ENCODE measurements at places on chromosomes 16 and 17.
A peak's percentile ranks its signal among the peaks of the same experiment; 100 is the strongest.

DNA sequence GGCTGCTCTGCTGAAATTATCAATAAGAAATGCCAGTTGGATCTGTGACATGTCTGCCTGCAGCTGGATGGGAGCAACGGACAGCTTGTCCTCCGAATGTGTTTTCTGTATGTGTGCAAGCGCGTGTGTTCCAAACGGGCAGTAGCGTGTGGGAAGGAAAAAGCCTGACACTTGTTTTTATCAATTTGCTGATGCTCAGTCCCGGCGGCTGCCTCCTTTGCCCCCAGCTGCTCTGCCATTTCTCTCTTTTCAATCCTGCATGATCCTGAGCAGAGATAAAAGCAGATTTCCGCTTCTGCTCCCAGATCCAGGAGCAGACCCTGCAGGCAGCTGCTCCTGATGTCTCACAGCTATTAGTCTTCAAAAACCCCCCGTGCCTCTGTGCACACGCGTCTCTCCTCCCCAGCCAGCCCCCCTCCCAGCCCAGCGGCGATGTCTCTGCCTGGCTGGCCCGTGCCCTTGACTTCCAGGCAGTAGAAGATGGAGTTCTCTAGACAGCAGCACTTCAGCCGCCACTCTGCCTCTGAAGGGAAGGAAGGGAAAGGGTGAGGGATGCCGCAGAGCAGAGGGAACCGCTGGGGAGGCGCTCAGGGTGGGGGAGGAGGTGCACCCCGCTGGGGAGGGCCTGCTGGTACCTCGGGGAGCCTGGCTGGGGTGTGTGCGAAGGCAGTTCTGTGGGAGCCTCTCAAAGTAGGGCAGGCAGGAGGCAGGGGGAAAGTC, 4.1 kb downstream of the PRCD start:
- DNase-seq, result no peak

GRCh38 chr17:66944351-66945146, 20.0 kb upstream of the CACNG4 start:
- no peak for DNase-seq

DNA sequence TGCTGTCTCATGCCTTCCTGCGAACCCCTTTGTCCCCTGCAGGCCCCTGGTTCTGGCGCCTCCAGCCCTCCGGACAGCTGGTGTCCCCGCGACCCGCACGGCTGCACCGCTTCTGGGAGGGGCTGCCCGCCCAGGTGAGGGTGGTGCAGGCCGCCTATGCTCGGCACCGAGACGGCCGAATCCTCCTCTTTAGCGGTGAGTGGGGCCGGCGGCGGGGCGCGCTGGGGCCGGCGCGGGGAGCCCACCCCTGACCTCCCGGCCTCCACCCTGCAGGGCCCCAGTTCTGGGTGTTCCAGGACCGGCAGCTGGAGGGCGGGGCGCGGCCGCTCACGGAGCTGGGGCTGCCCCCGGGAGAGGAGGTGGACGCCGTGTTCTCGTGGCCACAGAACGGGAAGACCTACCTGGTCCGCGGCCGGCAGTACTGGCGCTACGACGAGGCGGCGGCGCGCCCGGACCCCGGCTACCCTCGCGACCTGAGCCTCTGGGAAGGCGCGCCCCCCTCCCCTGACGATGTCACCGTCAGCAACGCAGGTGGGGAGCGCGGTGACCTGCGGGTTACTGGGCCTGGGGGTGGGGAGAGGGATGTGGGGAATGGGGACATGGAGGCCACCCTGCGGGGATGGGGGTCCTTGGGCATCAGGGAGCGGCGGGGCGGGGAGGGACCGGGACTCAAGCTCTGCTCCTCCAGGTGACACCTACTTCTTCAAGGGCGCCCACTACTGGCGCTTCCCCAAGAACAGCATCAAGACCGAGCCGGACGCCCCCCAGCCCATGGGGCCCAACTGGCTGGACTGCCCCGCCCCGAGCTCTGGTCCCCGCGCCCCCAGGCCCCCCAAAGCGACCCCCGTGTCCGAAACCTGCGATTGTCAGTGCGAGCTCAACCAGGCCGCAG, 7.1 kb upstream of the IL32 start:
- peak; percentile 41 for DNase-seq

DNA sequence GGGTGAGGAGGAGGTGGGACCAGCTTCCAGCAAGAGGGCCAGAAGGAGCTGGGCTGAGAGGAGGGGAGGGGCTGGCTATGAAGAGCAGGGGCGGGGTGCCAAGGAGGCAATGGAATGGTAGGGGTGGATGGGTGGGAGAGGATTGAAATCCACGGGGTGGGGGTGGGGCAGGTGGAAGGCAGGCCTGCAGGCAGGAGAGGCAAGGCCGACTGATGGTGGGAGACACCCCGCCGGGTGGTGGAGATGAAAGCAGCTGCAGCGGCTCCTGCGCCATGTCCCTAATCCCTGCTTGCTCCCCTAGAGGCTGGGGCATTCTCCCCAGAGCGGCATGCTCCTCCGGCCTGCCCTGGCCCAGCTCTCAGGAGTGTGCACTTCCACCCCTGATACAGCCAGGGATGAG, 27.8 kb upstream of the TAC4 start:
- DNase-seq, result no peak

GRCh38 chr16:88009563-88010342, 58.5 kb downstream of the BANP start:
- no peak for DNase-seq

DNA sequence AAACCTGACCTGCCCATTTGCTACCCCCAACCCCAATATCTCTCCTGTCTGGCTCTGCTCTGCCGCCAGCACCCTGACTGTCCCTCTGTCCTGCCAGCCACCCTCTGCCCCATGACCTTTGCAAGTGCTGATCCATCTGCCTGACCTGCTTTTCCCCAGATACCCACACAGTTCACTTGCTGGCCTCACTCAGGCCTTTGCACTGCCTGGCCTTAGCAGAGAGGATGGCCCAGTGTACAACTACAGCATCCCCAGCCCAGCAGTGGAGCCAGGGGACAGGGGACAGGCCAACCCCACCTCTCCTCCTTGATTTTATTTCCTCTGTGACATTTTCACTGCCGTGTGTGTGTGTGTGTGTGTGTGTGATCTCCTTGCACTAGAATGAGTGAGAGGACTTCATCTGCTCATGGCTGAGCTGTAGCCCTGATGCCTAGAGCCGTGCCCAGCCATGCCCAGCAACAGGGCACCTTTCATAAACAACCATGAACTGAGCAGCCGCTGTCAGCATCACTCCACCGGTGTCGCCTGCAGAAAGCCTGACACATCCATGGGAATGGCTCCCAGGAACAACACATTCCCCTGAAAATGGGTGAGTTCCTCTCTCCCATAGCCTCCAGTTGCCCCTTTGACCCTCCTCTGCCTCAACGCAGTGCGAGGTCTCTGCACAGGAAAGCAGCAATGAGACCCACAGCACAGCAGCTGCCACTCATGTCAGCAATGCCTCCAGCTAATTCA, 36.0 kb upstream of the RBFOX3 start:
- DNase-seq, result no peak

- DNase-seq, result no peak
These were observed 299.8 kb downstream of the CNTNAP4 start for GRCh38 chr16:76577003-76577402.

DNA sequence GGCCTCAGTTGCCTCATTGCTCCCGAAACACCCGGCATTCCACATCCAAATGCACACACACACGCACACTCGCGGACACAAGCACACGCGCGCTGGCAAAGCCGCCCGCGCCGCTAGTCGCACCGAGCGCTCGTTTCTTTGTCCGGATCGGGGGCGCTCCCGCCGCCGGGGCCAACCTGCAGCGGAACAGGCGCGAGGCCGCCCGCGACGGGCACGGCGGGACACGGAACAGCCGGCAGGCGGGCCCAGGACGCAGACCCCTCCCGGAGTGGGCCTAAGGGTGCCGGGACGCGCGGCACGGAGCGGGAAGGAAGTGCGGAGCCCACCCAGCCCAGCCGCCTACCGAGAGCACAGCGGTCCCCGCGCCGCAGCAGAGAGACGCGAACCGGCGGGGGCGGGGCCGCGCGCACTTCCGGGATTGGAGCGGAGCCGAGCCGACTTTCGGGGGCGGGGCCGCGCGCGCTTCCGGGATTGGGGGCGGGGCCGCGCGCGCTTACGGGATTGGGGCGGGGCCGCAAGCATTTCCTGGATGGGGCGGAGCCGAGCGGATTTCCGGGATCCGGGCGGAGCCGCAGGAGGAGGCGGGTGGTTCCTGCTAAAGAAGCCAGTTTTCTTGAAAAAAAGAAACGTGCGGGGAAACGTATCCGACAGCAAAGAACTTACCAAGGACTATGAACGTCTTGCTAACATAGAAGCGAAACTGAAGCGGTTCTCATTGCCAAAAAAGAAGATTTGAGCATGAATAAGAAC, at the start of gene CYBC1:
Gene CYBC1 (minus strand): TSS at position 396 of the 750 bp plus-strand sequence. CDS start 1,498 bp downstream, outside the sequence.
- DNase-seq, result peak; percentile 93

DNA sequence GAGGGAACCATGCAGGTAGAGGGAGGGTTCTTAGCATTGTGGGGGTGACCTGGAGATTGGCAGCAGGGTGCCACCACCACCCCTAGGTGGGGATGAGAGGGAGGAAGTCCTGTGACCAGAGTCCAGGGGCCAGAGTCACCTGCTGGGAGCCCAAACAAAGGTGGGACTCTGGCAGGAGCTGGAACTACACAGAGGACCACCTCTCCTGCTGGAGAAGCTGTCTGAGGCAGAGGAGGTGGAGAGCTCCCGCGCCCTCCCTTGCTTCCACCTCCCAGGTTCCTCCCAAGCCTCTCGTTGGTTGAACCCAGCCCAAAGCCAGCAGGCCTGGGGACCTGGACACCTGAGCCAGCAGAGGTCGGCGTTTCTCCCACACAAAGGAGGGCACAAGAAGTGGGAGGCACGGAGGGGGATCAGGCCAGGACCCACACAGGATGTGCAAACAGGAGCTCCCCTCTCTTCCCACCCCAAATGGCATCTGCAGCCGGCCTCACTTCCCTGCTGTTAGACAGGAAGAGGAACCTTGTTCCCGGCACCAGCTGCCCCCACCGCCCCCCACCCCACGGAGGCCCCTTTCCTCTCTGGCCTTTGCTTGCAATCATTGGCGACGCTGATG, 154.6 kb downstream of the SEC14L1 start:
- no peak for DNase-seq

- DNase-seq, result no peak
These were observed 48.4 kb downstream of the COX4I1 start for GRCh38 chr16:85847681-85848601.

- DNase-seq, result no peak
These were observed 1.9 kb downstream of the LYRM1 start for GRCh38 chr16:20902426-20902825.

- DNase-seq, result peak; percentile 37
These were observed 11.4 kb downstream of the SLC13A5 start for GRCh38 chr17:6701719-6702118.

GRCh38 chr16:31694461-31694860, 166.8 kb downstream of the AHSP start:
- DNase-seq, result no peak

DNA sequence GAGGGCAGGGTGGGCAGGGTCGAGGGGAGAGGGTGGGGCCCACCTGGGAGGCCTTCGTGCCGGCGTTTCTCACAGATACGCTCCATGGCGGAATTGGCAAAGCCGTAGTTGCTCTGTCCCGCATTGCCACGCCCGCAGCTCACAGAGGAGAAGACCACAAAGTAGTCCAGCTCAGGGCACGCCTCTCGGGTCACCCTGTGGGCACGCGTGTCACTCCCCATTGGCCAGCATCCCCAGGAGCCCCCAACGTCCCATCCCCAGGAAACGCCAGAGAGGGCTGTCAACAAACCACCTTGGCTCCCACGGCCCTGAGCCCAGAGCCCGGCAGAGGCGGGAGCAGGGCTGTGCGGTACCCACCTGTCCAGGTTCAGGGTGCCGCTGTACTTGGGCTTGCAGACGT, 16.1 kb downstream of the FASN start:
- DNase-seq, result no peak

GRCh38 chr16:52773026-52773425, 226.1 kb upstream of the TOX3 start:
- no peak for DNase-seq

DNA sequence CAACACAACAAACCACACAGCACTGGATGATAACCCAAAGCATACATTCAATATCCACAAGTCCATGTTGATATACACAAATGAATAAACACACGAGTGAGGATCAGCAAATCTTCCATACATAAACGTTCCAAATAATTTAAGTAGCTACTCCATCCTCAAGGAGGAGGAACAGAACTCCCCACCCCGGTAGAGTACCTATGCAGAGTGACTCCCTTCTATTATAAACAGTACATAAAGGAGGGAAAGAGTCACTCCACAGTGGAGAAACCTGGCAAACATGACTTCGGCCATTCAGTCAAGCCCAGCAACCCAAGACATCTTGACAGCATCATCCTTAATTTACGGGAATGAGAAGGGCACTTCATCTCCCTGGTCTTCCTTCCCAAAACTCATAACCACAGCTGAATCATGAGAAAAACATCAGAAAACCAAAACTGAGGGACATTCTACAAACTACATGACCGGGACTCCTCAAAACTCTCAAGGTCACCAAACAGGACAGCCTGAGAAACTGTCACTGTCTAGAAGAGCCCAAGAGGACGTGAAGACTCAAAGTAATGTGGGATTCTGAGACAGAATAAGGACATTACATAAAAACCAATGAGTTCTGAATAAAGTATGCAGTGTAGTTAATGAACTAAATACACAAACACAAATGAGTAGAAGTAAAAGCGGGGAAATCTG, 5.6 kb downstream of the USP22 start:
- no peak for DNase-seq

- no peak for DNase-seq
These were observed at the start of gene GSG1L2 for GRCh38 chr17:9821921-9822320. Gene GSG1L2 (minus strand): TSS chr17:9822079. CDS start chr17:9822071, 8 bp downstream.

DNA sequence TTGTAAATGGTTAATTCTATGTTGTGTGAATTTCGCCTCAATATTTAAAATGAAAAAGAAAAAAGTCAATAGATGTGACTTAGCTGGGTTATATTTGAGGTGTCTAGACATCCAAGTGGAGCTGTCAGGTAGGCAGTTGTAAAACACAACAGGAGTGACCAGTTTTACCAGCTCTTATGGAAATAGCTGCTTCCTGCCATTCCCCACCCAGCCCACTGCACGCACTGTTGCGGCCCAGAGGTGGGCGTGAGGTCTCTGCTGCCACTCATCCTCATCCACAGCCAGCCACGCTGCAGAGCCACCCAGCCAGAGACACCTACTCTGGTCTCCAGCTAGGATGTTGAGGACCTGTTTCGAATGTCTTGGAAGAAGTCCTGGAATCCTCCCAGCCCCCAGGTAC, 3.4 kb upstream of the CARD14 start:
- DNase-seq, result no peak

- no peak for DNase-seq
These were observed 279.3 kb downstream of the ZFHX3 start for GRCh38 chr16:72768591-72768990.

- DNase-seq, result peak; percentile 40
These were observed 13.0 kb downstream of the RIPOR1 start for GRCh38 chr16:67541391-67542263.

GRCh38 chr16:12236589-12236988, 260.1 kb downstream of the SNX29 start:
- DNase-seq, result no peak

DNA sequence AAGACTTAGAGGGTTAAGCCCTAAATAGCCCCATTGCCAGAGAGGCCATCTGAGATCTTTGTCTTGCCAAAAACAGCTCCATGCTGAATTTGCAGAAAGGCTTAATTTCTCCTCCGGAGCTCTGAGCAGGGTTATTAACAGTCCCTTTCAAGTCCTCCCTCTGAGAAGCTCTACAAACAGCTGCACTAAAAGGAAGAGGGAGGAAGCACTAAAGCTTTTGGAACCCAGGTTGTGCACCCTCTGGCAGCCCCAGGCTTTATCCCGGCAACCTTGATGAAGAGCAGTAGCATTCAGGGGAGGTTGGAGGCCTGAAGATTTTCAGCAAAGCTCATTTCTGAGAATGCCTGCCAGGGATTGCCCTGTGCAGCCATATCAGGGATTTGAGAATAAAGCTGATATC, 554.7 kb downstream of the RBFOX1 start:
- no peak for DNase-seq

- DNase-seq, result no peak
These were observed 84.7 kb downstream of the PRKCB start for GRCh38 chr16:23920446-23920845.

GRCh38 chr16:16073001-16073545, 123.7 kb downstream of the ABCC1 start:
- DNase-seq, result peak; percentile 40
